Heart left ventricle (tissue), 16 donors: ENCODE measurements at places on chromosomes 2 and 18. TPM values are rescaled to one million over a fixed set of nuclear protein-coding genes. Genes with fewer than 3 reads are reported as not detected.

GRCh38 chr2:13005048-13005447, 288.3 kb downstream of the TRIB2 start:
- DNase-seq: no peak
- H3K4me1 ChIP-seq: peaks cover 45% of the 10 kb centered on the region
- H3K4me3 ChIP-seq: no peak overlapping the region
- H3K27ac ChIP-seq: no peak overlapping the region
- H3K27me3 ChIP-seq: no peaks in the 10 kb centered on the region

- H3K4me3 ChIP-seq: no peak overlapping the region
- H3K27ac ChIP-seq: no peak overlapping the region
- peaks cover 7% of the 10 kb centered on the region for H3K4me1 ChIP-seq
- no peaks in the 10 kb centered on the region for H3K36me3 ChIP-seq
Measured at GRCh38 chr18:6239716-6240115, 175.0 kb downstream of the L3MBTL4 start.

DNA sequence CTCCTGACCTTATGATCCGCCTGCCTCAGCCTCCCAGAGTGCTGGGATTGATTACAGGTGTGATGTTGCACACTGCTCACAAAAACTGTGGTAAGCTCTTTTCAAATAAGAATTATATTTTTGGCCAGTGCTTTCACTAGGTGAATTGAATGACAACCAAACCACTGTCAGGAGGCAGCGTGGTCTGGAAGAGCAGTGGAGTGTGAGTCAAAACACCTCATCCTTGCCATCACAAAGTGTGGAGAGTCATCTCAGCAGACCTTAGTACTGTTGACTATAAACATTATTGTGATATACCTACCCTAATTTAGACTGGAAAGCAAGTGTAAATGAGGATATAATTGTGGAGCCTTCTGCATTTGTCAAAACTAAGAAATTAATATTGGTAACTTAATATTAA, 61.3 kb downstream of the UBE2E3 start:
- no peaks in the 10 kb centered on the region for H3K27me3 ChIP-seq
- peaks cover 5% of the 10 kb centered on the region for H3K4me1 ChIP-seq
- no peak overlapping the region for H3K4me3 ChIP-seq
- H3K27ac ChIP-seq: no peak overlapping the region
- no peak for DNase-seq

GRCh38 chr18:68769461-68769860, 28.4 kb upstream of the CCDC102B start:
- DNase-seq: no peak
- H3K4me3 ChIP-seq: no peak overlapping the region
- no peak overlapping the region for H3K27ac ChIP-seq
- H3K4me1 ChIP-seq: no peaks in the 10 kb centered on the region
- H3K27me3 ChIP-seq: no peaks in the 10 kb centered on the region

DNA sequence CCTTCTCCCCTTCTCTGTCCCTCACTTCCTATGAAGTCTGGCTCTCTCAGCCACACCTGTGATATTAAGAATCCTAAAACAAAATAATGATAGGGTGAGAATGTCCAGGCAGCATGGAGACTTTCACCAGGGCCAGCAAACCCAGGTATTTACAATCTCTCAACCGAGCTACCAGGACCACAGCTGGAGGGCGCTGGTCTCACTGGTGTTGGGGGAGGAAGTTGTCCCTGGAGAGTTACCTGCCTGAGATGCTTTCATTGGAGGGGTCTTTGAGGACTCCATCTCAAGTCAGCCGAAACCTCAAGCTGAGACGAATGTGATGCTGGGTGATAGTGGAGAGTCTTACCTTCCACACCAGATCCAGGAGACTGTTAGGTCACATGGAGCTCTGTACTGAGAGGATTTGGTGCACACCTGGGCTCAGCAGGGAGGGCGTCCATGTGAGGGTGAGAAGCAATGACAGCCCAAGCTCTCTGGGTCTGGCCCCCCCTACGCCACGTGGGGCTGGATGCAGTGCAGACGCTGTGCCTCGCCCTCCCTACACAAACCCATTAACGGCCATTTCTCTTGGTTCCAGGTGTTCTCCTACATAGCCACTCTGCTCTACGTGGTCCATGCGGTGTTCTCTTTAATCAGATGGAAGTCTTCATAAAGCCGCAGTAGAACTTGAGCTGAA, 27.4 kb downstream of the MAL start:
- H3K27ac ChIP-seq: no peak overlapping the region
- DNase-seq: no peak
- no peak overlapping the region for H3K4me3 ChIP-seq

DNA sequence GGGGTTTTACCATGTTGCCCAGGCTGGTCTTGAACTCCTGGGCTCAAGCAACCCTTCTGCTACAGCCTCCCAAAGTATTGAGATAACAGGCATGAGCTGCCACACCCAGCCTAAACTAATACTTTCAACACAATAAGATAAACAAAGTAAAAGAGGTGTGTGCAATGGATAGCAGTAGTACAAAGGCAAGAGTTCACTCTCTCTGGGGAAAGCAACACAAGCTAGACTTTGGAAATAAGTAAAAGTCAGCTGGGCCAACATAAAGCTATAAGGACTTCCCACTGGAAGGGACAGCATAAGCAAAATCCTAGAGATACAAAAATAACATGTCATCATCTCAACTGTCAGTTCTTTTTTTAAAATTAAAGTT, 5.2 kb upstream of the NOSTRIN start:
- H3K4me1 ChIP-seq: peaks cover 46% of the 10 kb centered on the region
- no peaks in the 10 kb centered on the region for H3K27me3 ChIP-seq
- DNase-seq: no peak
- peak overlapping the region; percentile 23 for H3K27ac ChIP-seq
- no peaks in the 10 kb centered on the region for H3K36me3 ChIP-seq
- no peak overlapping the region for H3K4me3 ChIP-seq

DNA sequence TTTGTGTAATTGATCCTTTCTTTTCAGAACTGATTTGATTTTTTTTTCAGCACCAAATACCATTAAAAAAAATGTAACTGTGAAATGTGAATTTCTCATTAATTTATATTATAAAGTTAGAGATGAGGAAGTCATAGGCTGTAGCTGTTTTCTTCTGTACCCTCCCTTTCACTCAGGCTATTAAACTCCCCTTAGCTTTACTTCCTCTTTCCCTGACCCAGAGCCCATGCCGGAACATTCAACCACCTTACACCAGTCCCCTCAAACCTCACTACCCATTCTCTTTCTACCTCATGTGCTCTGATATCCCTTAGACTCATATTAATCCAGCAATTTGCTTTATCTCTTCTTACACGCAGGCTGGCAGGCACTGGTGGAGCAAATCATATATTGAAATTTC, 12.4 kb downstream of the GALNT5 start:
- H3K27me3 ChIP-seq: no peaks in the 10 kb centered on the region
- no peak overlapping the region for H3K4me3 ChIP-seq
- no peak overlapping the region for H3K27ac ChIP-seq
- no peaks in the 10 kb centered on the region for H3K36me3 ChIP-seq

DNA sequence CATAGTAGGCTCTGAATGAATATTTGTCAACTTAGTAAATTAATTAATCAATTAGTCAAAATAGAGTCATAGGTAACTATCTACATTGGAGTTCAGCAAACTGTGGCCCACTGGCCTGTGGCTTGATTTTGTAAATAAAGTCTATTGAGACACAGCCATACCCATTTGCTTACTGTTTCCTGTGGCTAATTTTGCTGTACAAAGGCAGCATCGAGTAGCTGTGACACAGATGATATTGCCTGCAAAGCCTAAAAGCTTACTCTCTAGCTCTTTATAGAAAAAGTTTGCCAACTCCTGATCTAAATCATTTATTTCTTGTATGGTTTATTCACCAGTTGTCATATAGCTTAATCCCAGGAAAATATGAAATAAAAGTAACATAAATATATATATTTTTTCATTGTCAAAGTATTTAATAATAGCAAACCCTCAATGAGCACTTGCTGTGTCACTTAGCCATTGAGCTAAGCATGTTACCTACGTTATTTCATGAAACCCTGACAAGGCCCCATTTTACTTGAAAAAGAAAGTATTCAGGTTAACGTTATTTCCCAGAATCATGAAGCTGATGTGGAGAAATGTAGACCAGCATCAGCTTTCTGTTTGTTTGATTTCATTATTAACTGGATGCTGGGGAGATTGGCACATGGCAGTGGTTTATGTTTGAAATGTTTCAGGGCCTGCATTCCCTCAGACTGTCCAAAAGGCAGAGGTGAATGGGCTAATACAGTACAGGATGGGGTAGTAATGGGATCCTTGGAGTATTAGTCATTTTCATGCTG, 69.6 kb downstream of the ICOS start:
- H3K27me3 ChIP-seq: no peaks in the 10 kb centered on the region
- H3K4me1 ChIP-seq: no peaks in the 10 kb centered on the region
- no peaks in the 10 kb centered on the region for H3K36me3 ChIP-seq
- H3K4me3 ChIP-seq: no peak overlapping the region
- no peak overlapping the region for H3K27ac ChIP-seq
- DNase-seq: no peak

- H3K36me3 ChIP-seq: no peaks in the 10 kb centered on the region
- no peaks in the 10 kb centered on the region for H3K4me1 ChIP-seq
- DNase-seq: peak; percentile 25
- no peak overlapping the region for H3K27ac ChIP-seq
- H3K4me3 ChIP-seq: peak overlapping the region; percentile 14
Measured at GRCh38 chr2:174901075-174901474, 104.1 kb downstream of the CHN1 start.

GRCh38 chr18:31647127-31647753, 37.1 kb downstream of the B4GALT6 start:
- H3K27ac ChIP-seq: no peak overlapping the region
- no peak for DNase-seq
- H3K36me3 ChIP-seq: no peaks in the 10 kb centered on the region
- no peak overlapping the region for H3K4me3 ChIP-seq
- H3K27me3 ChIP-seq: no peaks in the 10 kb centered on the region

- no peak for DNase-seq
- H3K4me1 ChIP-seq: no peaks in the 10 kb centered on the region
- H3K4me3 ChIP-seq: no peak overlapping the region
Measured at GRCh38 chr2:17162713-17163112, 355.5 kb downstream of the RAD51AP2 start.

DNA sequence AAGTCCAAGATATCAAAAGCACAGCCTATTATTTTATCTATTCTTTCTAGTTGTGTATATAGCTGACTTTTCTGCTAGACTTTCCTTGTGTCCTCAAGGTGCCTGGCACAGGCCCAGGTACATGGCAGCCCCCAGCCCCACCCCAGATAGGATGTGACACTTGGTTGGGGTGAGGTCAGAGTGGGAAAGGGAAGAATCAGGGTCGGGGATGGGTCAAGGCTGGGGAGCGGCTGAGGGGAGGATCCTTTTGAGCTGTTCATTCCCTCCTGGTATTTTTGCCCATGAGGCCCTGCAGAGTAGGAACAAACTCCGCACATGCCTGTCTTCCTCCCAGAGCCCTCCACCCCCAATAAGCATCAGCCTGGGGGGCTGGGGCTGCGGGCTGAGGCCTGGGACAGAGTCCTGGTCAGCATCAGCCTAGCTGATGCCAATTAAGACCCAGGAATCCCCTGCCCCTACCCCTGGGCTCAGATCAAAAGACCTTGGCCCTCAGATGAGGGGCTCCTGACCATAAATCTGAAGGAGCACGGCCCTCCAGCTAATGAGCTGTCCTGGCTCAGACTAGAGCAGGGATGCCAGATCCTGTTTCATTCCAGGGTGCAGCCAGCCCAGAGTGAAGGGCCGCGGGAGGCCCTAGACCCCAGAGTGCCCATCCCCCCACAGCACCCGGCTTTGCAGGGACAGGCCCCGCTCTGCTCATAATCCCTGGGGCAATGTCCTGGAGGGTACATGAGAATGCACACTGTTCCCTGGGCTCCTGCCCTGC, 85.3 kb downstream of the SDC1 start:
- H3K36me3 ChIP-seq: no peaks in the 10 kb centered on the region
- H3K4me3 ChIP-seq: no peak overlapping the region
- no peak overlapping the region for H3K27ac ChIP-seq

DNA sequence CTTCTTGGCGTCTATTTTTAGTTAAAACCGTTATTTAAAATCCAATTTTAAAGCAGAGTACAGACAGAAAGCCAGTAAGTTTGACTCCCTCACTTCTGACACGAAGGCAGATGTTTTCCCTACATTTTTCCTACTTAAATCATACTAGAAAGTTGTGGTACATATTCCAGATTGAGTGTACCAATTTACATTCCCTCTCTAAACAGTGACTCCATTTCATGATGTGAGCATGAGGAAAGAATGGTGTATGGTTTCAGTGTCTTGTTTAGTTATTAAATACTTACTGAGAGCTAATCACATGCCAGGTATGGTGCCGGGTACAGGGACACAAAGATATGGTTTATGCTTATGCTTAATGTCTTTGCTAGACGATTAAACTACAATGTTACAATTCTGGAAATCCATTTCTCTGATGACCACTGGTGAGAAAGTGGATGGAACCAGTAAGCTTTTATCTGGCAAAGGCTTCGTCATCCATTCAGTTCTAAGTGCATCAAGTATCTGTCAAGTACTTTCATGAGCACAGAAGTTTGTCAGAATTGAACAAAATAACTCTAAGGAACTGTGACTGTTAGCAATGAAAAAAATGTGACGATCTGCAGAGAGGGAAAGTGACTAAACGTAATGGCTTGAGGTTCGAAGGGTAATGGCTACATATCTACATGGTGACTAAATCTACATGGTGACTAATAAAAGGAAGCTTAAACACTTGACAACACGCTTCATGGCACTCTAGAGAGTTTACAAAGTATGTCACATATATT, 25.7 kb downstream of the MAP4K3 start:
- H3K27me3 ChIP-seq: no peaks in the 10 kb centered on the region
- H3K4me1 ChIP-seq: peaks cover 37% of the 10 kb centered on the region
- H3K27ac ChIP-seq: no peak overlapping the region
- no peak for DNase-seq

WDR12 gene
- total RNA-seq: 56.3 TPM

ASPRV1 gene
- 0.67 TPM for total RNA-seq

RIT2 gene
- not detected for total RNA-seq

MOGAT1 gene
- 1.1 TPM for total RNA-seq

LRP1B gene
- 0.11 TPM for total RNA-seq

RNF138 gene
- total RNA-seq: 10.8 TPM

KIAA2012 gene
- 0.08 TPM for total RNA-seq

MERTK gene
- total RNA-seq: 3.4 TPM

ICOS gene
- total RNA-seq: 0.85 TPM

UGT1A10 gene
- not detected for total RNA-seq

STEAP3 gene
- total RNA-seq: 8.3 TPM
